NCI-H1417 (cell line): ENCODE measurements at places on chromosomes 2 and 18.

GRCh38 chr2:178391701-178392100 is 59.3 kb downstream of the PRKRA start:
- DNase-seq, result no peak

DNA sequence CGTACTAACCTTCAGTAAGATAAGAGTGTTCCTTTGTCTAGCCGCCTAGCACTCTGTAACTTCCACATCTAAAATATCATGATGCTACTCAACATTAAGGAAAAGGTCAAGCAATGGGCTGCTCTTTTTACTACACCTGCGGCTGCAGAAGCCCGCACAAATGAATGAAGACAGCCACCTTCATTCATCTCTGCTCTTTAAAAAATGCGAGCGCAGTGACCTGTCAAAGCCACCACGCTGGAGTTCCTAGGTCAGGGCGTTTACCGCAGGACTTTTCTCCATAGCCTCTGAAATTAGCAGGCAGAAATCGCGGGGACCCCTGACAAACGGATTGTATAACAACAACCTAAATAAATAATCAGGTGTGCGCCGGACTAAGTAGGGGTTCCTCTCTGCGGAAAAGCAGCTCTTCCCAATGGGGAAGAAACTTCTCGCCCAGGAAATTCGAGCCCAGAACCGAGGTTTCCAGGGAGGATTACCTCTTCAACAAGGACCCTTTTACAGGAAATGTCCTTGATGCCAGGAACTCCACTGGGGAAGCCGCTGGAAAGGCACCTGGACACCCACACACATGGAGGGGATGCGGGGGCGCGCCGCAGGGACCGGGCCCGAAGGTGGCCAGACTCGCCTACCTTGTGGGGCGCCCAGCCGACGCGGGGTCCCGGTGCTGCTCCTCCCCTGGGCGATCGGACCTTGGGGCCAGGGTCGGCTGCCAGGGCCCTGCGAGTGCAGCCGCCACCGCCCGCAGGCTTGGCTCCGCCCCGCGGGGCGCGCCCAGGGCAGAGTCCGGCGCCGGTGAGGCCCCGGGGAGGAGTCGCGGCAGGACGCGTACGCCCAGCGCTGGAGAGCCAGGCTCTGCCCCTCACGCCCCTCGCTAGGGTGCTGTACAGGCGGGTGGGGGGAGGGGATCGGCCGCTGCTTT is at the start of gene CCDC68:
TSS of gene CCDC68 (minus strand) at position 758 of the 922 bp plus-strand sequence. CDS start 16,670 bp downstream, outside the sequence.
- DNase-seq, result no peak

GRCh38 chr2:224947566-224947965 is 94.7 kb downstream of the DOCK10 start:
- DNase-seq, result no peak

DNA sequence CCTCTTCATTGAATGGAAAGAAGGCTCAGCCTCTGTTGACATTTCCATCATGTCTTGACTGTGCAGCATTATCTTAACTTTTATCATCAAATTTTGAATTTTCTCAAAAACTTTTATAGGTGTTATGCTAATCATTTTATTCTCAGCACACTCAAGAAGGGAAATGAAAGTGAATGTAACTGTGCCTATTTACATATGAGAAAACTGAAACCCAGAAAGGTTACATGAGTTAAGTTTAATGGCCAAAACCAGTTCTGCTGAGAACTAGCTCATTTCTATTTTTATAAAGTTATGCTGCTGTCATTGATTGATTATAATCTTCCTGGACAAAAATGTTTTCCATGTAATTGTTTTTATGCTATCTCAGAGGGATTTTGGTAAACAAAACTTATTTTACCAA is 618.8 kb upstream of the NRXN1 start:
- no peak for DNase-seq

DNA sequence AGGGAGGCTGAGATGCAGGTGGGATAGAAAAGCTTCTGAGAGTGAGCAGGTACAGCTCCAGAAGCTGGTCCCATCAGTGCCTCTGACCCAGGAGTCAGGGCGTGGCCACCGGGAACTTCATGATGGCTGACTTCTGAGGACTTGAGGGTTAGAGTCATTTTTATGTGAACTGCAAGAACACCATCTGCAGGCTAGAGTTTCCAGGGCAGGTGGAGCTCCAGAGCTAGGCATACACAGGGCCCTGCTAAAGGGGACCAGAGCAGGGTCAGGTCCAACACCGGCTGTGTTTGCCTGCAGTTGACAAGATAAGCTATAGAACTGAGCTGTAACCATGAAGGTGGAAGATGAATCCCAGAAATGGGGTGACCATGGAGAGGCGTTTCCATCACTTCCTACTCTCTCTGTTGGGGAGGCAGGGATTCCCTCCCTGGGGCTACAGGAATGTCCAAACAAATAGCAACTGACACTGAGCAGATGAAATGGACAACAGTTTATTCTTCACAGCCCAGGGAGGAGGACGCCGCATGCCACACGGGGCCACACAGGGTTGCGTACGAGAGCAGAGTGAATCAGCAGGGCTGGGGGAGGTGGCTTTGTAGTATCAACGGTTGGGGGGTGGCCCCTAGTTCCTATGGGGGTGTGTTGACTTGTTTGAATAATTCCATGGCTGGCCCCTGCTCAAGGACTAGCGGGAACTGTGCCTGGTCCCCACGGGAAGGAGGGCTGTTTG is 77.6 kb upstream of the ZNF516 start:
- no peak for DNase-seq

GRCh38 chr2:98580656-98581284 is 27.5 kb downstream of the COA5 start:
- DNase-seq, result no peak

DNA sequence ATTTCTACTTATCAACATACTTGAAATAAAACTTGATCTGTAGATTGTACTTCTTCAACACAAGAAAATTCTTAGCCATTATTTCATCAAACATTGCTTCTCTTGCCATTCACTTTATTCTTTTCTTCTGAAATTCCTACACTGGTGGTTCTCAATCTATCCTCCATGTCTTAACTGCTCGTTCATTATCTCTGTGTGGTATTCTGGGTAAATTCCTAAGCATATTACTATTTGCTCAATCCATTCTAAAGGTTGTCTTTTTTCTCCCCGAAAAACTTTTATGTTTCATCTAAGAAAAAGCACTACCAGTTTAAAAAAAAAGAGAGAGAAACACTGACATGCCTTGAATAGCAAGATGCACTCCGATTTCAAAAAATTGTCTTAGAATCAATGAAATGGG is 18.0 kb downstream of the SP3 start:
- no peak for DNase-seq

DNA sequence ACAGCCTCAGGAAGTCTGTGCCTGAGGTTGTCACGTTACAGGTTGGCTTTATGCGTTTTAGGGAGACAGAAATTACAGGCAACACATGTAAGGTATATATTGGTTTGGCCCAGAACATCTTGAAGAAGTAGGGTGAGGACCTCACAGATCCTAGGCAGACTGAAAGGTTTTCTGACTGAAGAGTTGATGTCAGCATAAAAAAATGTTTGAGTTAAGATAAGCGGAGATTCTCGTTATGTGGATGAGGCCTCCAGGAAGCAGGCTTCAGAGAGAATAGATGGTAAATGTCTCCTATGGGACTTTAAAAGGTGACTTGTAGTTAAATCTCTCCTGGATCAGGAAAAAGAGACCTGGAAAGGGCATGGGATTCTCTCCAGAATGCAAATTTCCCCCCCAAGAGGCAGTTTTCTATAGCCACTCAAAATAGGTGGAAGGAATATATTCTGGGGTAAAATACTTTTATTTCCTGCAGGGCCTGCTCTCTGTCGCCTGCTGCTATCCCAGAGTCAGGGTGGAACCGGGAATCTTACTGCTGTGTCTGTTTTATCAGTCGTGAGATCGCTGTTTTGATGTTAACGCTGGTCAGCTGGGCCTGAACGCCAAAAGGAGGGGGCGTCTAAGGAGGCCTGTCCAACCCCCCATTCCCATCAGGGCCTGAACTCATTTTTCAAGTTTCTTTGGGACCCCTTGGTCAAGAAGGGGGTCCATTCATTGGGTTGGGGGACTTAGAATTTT is 171.1 kb downstream of the HDAC4 start:
- DNase-seq, result no peak

- no peak for DNase-seq
These were observed 13.5 kb downstream of the SIX3 start for GRCh38 chr2:44954889-44955592.

DNA sequence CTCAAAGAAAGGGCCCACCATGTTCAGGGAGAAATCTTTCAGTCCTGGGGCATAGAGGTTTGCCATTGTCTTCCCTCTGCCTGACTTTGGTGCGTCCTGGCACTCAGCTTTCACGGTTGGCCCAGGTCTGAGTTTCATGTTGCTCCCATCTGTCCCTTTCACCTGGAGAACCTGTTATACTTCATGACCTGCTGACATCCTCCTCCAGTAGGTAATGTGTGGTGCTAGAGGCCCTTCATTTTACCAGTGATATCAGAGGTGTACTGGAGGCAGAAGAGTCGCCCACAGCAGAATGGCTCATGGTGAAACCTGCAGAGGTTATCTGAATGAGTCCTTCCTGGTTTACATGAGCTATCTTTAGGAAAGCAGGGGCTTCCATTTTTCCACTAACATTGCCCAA is 128.8 kb upstream of the DLX2 start:
- DNase-seq, result no peak

DNA sequence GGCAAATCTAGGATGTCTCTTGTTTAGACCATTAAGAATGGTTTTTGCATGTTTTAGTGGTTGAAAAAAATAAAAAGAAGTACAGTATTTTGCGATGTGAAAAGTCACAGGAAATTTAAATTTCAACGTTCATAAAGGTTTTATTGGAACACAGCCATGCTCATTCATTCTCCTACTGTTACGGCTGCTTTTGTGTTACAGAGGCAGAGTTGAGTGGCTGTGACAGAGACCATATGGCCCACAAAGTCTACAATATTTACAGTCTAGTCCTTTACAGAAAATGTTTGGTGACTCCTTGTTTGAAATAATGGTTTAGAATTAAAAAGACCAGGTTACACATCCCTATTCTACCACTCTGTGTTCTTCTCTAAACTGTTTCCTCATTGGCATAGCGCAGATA is 48.1 kb downstream of the MYOM1 start:
- DNase-seq, result no peak

GRCh38 chr2:113822087-113822815 is 65.8 kb upstream of the SLC35F5 start:
- DNase-seq, result no peak

GRCh38 chr18:417495-417894 is 83.0 kb downstream of the COLEC12 start:
- DNase-seq, result no peak

GRCh38 chr2:48471048-48471474 is 58.9 kb upstream of the STON1 start:
- DNase-seq, result peak; percentile 29

DNA sequence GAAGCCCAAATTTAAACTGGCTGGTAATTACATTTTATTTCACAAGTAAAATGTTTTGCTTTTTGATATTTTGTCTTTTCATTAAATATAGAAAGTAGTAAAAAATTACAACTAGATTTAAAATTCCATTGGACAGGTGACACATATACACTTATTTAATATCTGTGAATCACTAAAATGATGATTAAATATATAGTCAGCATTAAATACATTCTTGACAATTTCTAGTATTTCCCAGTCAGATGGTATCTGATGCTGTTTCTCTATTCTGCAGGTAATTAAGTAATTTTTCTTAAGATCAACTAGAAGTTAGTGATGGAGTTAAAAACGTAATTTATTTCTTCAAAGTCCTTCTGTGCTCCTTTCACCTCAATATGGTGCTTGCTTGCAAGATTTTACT is 237.8 kb downstream of the LRRTM4 start:
- no peak for DNase-seq

- DNase-seq, result no peak
These were observed 94.0 kb downstream of the CELF4 start for GRCh38 chr18:37471637-37472036.

- DNase-seq, result no peak
These were observed 292.8 kb upstream of the FBXO11 start for GRCh38 chr2:48199070-48199469.
